ENCODE measurements at places on chromosomes 1 and 21.

- DNase-seq: no peak
Measured at GRCh38 chr1:182430263-182431068, 19.5 kb upstream of the RGSL1 start.

DNA sequence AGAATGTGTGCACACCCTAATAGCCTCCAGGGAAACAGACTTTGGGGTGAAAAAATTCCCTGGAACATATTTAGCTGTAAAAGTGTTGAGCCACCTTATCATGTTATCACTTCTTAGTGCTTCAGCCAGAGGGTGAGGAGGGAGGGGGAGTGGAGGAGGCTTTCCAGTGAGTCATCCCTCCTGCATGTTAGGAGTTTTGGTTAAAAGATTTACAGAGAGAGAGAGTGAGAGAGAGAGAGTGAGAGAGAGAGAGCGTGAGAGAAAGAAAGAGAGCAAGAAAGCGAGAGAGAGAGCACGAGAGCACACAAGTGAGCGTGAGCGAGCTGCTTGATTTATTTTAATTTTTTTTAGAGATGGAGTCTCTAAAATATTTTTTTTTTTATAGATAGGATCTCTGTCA is 13.5 kb upstream of the CACNA1E start:
- peak; percentile 51 for DNase-seq

GRCh38 chr1:41160498-41161110 is 81.5 kb downstream of the SCMH1 start:
- no peak for DNase-seq

GRCh38 chr1:64505944-64506655 is 36.2 kb downstream of the CACHD1 start:
- no peak for DNase-seq

- DNase-seq: no peak
Measured at GRCh38 chr21:16345757-16346156, 616.0 kb downstream of the USP25 start.

DNA sequence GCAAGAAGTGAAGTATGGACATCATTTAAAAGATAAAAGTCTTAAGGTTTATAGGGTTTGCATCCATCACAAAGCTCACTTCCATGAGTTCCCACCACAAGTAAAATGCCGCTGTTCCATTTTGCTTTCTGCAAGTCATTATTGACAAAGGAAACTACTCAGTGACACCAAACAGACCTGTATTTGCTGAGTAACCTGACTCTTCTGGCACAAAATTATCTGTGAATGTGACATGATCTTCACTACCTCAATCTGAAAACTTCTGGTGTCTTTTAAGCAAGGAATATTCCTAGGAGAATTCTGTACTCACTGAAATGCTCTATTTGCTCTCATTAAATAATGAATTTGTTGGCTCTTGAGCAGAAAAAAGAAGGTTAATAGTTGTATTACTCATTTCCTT is 1077.4 kb upstream of the ADGRL4 start:
- no peak for DNase-seq

GRCh38 chr1:27471477-27471876 is 18.5 kb downstream of the WASF2 start:
- no peak for DNase-seq

DNA sequence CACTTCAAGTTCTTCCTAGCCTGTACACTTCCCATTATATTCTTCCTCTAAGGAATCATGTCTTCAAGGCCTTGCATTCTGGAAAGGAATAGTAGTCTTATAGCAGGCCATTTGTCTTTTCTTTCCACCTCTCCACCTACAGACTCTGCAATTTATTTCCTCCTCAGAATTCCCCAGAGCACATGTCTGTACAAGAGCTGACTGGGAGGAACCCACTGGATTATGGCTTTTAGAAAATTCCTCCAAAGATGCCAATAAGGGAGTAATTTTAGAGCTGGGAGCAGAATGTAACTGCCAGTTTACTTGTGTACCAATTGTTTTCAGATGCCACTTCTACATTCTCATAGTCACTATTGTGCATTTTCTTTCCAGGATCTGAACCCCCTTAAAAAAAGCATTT is 3.4 kb upstream of the PSMG1 start:
- no peak for DNase-seq

- no peak for DNase-seq
Measured at GRCh38 chr1:27863538-27863915, 8.8 kb upstream of the THEMIS2 start.

DNA sequence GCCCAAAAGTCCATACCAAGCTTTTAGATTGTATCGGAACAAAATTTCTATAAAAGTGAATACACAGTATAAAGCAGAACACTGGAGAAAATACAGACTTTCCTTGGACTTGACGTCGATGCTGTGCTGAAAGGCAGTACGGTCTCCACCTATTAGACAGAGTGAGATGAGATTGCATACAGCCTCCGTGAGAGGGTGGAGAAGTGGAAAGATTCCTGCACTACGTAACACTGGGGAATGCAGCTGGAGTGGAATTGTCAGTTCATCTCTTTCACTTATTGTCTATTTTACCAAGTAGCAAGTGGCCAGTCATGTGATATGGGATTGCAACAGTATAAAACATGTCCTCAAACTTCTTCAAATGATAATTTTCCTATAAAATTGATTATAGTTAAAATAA is 209.5 kb downstream of the ZP4 start:
- no peak for DNase-seq

GRCh38 chr1:55472115-55472514 is 257.0 kb upstream of the USP24 start:
- no peak for DNase-seq

DNA sequence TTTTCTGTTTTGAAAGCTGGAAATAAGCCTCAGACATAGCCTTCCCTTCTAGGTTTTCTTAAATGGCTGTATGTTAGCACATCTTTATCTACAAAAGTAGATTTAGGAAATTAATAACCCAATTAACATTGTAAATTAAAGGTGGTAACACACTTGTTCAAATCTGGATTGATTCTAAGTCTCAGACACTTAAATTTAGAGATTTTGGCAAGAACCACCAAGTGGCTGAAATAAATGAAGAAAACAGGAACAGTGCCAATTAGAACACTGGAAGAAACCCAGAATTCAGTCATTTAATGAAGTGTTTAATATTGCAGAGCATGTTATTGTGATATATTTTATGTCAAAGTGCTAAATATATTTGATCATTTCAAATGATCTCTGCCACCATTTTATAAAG is 628.2 kb downstream of the USP25 start:
- DNase-seq: no peak

- no peak for DNase-seq
Measured at GRCh38 chr21:46503922-46504550, 45.3 kb downstream of the DIP2A start.

- DNase-seq: no peak
Measured at GRCh38 chr1:89938171-89939055, 56.5 kb upstream of the ZNF326 start.

GRCh38 chr1:161196521-161197451 is 2.1 kb downstream of the ADAMTS4 start:
- no peak for DNase-seq

GRCh38 chr1:201636510-201636971 is 97.6 kb downstream of the NAV1 start:
- peak; percentile 54 for DNase-seq

All from H54 (cell line).